ENCODE measurements at places on chromosomes 7 and 10. TPM values are rescaled to one million over a fixed set of nuclear protein-coding genes. Genes with fewer than 3 reads are reported as not detected.

- no peak for DNase-seq
Observed at GRCh38 chr10:8430321-8430720, 375.8 kb downstream of the GATA3 start.

The MALRD1 gene
- total RNA-seq, result 58.6 TPM

The HOXA9 gene
- 25.7 TPM for total RNA-seq

DNA sequence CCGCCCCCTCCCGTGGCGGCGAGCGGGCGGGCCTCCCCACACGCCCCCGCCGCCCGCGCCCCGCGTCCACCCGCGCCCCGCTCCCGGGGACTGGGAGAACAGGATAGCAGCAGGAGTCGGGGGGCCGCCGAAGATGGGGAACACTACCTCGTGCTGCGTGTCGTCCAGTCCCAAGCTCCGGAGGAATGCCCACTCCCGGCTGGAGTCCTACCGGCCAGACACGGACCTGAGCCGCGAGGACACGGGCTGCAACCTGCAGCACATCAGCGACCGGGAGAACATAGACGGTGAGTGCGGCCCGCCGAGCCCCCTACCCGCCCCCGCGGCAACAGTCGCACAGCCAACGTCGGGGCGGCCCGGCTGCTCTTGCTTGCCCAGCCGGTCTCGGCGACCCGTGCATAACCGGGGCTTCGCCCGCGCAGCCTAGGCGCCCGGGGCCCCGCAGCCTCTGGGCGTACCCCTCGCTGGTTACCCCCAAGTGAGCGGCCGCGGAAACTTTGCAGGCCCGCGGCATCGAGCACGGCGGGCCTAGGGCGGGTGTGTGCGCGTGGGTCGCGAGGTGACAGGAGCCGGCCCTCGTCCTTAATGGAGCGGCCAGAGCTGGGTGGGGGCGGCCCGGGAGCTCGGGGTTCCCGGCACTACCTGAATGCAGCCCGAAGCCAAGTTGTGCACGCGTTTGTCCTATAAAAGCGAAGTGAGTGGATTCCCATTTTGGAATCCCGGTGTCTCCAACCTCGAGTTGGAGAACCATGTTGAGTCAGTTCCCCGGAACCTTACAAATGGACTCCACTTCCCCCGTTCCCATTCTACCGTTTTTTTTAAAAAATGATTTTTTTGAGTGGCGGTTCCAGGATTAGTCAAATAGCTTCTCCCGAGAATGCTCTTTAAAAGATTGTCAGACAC lies 863 bp downstream of the CCNY start:
- DNase-seq, result peak; percentile 64

The TMEM178B gene
- total RNA-seq, result 0.13 TPM

DNA sequence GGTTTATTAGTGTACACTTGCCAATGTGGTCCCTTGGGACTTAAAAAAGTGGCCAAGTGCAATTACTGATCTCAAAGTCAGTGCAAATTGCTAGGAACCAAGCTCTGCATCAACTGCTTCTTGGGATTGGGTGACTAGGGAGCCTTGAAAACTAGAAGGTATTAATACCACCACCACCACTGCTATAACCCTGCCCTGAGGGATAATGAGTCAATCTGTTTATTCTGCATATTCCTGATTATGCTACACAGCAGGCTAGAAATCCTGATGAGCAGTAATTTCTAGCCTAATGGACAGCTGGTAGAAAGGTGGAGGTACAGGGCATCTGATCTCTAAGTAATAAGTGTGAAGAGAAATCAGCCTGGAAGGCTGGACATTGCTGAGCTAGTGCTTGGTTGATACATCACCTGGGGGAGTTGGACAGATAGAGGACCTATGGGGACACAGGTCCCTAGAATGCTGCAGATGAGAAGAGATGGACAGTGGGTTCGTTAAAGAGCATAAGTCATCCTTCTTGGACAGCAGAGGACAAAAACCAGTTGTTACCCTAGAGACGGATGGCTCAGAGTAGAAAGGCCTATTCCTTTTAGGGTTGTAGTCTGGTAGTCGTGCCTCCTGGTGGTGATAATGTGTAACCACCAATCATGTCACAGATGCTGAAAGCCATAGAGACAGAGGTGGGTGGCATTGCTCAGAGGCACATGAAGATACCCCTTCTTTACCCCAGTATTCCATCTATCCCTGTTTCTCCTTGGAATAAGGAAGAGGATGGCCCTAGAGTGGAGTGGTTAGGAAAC lies 554.8 kb downstream of the SORCS1 start:
- no peak for DNase-seq

The NACAD gene
- total RNA-seq, result 1.5 TPM

GRCh38 chr7:116393654-116394053 lies 105.9 kb upstream of the CAV2 start:
- no peak for DNase-seq

The INPP5A gene
- 33.8 TPM for total RNA-seq

- DNase-seq, result no peak
Observed at GRCh38 chr7:836429-836828, 4.2 kb downstream of the SUN1 start.

DNA sequence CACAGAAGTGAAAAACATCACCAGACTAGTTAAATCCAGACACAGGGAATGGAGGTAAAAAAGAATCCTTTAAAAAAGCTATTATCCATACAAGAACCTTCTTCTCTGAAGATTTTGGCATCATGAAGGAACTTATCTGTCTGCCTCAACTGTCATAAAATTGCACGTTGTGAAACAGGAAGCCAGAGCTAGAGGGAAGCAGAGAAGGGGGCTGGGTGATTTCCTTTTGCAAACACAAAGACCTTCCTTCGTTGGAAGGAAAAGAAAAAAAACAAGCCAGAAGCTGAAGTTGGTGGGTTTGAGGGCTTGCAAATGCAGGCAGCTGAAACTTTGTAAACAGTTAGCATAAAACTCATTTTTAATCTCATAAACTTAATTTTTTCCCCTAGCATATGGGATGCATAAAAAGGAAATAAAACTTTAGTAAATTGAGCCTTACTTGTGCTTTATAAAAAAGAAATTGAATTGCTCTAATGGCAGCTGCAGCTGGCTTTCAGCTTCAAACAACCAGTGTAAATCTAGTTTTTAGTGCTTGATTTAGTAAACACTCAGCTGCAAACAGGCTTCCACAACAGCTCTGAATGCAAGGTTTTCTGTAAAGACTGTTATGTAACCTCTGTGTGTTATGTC lies 101.6 kb downstream of the OTUD1 start:
- no peak for DNase-seq

GRCh38 chr10:98307916-98308541 lies 40.0 kb upstream of the LOXL4 start:
- no peak for DNase-seq

DNA sequence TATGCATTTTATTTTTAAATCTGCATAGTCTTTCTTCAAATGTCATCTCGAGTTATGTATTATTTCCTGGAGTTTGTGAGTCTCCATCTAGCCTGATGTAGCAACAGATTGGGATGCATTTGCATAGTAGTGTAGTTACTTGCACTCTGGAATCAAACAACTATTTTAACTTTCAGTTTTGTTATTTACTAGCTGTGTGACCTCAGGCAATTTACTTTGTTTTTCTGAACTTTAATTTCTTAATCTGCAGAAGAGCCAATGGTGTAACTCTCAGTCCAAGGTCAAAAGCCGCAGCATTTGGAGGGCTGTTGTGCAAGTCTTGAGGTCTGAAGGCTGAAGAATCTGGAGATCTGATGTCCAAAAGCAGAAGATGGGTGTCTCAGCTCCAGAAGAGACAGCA lies 175.8 kb upstream of the SORCS1 start:
- no peak for DNase-seq

DNA sequence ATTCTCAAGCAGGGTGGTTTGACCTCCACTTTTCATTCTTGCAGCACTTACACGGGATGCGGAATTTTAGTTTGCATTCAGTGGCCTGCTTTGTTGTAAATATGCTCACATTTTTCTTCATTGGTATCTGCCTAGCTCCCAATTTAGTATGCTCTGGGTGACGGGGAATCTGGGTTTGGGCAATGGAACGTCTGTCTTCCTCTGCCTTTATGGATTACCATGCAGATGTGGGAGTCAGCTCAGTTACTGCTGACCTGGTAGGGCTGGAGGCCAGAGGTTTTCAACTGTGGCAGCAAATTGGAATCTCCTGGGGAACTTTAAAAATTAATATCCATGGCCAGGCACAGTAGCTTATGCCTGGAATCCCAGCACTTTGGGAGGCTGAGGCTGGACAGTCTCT lies 161.6 kb downstream of the CAMK1D start:
- DNase-seq, result no peak

GRCh38 chr7:102288285-102288930 lies 1.7 kb downstream of the SH2B2 start:
- no peak for DNase-seq

DNA sequence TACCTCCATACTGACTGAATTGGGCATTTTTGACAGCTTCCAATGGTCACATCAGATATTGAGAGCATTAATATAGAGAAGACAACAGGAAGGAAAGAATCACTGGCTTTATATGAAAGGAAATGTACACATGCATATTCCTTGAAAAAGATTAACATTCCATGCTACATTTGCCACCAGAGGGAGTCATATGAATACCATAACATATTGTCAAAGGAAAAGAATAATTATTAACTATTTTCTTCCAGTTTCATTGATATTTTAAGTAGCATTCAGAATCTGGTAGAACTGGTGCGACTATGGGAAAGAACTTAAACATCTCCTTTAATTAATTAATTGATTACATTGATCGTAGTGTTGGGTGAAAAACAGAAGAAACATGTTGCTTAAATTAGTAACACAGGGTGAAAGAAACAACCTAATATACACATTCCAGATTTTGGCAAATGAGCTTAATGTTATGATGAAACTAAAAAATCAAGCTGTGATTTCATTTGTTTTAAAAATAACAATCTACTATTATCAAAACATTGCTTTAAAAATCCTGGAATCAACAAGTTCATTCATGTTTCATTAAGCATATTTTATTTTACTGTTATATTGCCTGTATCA lies 71.5 kb downstream of the GPR85 start:
- DNase-seq, result no peak

DNA sequence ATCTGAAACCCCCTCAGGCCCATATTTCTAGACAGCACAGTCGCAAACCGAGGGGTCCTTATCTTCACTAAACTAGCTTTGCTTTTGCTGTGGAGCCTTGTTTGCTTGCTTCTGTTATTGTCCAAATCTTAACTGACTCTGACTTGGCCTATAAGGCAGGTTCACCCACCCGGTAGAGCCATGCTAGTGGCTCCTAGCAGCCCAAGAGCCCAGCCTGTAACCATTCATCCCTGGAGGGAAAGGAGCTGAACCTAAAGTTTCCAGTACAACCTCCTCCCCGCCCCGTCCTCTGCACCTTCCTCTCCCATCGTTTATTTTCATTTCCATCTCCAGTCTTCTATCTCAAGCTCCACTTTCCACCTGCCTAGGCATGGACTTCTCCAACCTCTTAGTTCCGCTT lies 345.7 kb downstream of the PTPRN2 start:
- no peak for DNase-seq

GRCh38 chr7:20229646-20230500 lies 12.7 kb upstream of the MACC1 start:
- no peak for DNase-seq

DNA sequence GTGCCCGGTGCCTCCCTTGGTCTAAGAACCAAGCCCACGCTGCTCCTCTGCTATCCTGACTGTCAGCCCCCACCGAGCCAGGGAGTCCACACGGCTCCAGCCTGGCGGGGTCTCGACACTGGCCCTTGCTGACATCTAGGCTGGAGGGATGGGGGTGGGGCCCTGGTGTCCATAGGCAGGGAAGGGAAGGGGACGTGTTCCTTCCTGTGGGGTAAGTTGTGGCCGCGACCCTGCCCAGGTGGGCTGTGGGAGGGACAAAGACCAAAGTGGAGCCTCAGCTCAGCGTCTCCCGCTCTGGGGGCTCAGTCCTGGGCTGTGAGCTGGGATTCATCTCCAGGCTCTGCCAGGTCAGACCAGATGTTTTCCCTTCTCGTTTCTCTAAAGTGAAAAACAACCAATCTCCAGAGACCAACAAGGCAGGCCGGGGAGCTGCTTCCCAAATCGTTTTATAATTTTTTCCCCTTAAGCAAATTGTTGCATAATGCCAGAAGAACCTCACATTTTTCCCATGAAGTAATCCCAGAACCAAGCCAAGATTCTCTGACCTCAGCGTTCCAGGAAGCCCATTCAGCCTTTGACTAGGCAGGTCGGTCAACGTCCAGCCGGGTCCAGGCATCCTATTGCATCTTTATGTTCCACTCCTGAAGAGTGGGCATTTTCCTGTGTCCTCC lies 101.2 kb downstream of the RGS10 start:
- DNase-seq, result no peak

The GPR37 gene
- 1.1 TPM for total RNA-seq

GRCh38 chr10:123884907-123885381 lies 6.7 kb downstream of the CPXM2 start:
- no peak for DNase-seq

DNA sequence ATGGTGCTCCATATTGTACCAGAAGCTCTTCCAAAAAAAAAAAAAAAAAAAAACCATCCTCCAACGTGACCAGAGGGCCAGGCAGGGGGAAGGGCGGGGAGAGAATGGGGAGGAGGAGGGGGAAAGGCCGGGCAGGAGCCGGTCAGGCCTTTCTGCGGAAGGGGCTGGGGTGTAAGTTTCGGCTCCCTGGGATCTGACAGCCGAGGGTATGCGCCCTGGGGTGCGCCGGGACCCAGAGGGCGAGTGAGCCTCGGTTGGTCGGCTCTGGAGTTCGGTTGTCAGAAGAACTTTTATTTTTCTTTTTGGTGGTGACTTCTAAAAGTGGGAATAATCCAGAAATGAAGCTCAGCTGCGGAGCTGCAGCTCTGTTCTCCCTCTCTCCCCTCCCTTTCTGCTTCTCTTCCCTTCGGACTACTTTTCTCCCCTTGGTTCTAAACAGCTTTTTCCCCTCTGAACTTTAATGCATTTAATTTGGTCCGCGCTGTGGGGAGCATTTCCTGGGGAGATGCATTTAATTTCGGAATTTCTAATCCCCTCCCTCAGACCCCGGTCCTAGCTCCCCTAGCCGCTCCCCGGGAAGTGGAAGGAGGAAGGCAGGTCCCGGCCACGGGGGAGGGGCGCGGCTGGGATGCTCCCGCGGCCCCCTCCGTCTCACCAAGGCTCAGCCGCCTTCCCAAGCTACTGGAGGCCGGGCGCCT lies 3.9 kb upstream of the PAX2 start:
- DNase-seq, result no peak

DNA sequence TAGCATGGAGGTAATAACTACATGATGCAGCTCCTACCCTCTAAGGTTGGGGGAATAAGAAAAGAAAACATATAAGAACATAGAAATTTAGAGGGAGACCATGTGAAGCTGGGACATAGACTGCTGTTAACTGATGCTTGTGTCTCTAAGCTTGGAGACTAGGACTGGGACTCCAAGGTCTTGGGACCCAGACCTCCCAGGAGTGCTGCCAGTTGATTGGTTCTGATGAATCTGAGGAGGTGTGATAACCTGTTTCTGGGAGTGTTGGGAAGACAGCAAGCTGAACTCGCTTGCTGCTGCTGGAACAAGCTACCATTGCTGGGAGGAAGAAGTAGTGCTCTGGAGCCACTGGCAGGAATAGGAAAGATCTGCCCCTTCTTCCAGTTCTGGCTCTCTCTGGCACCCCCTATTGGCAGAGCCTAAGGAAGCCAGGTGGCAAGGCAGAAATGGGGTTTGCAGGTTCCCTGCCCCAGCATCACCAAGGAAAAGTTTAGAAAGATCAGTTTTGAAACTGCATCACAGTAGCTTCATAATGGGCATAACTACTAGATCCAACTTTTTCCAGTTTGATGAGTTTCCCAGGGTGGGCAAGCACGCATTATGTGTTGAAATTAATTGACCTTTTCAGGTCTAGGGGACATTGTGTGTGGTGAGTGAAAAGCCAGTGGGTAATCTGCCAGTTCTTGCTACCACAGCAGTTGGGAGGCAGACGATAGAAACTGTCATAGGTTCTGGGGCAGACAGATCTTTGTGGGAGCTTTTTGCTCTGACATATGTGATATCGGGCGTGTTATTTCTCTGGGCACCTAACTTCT lies 140.7 kb downstream of the SND1 start:
- no peak for DNase-seq

Measured in Peyer's patch (tissue), 4 donors.